ENCODE measurements at places on chromosomes 7 and 10.
A peak's percentile ranks its signal among the peaks of the same experiment; 100 is the strongest.

DNA sequence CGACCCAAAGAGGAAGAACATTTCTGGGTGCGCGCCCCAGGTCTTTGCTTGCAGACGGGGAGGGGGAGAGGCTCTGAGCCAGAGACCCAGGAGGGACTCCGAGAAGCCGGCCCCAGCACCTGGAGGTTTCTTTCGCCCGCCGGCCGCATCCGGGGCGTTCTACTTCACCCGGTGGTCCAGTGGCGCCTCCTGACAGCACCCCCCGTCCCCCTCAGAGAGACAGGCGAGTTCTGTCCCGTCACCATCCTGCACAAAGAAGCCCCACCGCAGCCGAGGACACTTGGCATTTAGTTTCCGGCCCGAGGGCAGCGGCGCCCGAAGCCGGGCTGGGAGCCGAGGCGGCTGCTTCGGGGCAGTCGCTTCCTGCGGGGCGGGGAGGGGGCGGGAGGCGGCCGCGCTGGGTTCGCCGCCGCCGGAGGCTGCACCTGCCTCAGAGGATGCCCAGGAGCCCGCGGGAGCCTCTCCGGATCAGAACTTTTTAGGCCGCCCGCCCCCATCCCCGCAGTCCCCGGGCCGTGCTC lies at the start of gene TMEM178B:
TMEM178B (plus strand) TSS at position 424 of the 521 bp plus-strand sequence.
- no peak for DNase-seq

DNA sequence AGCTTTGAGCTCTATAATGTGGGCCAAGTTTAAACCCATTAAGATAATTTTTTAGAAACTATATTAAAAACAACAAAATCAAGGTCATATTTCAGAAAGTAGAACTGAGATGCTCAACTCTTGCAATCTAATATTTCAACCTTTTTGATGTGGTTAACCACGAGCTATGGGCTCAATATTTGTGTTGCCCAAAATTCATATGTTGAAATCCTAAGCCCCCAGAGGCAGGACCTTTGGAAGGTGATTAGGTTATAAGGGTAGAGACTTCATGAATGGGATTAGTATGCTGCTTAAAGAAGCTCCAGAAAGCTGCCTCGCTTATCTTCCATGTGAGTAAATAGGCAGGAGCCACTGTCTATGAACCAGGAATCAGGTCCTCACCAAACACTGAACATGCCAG lies 284.4 kb downstream of the CRPPA start:
- no peak for DNase-seq

GRCh38 chr10:62057359-62057758 lies 155.9 kb downstream of the ARID5B start:
- no peak for DNase-seq

- no peak for DNase-seq
Measured at GRCh38 chr7:136294977-136295376, 317.8 kb upstream of the MTPN start.

GRCh38 chr7:44595934-44596635 lies 10.3 kb upstream of the OGDH start:
- DNase-seq = no peak

- no peak for DNase-seq
Measured at GRCh38 chr7:106124186-106124585, 12.1 kb upstream of the SYPL1 start.

DNA sequence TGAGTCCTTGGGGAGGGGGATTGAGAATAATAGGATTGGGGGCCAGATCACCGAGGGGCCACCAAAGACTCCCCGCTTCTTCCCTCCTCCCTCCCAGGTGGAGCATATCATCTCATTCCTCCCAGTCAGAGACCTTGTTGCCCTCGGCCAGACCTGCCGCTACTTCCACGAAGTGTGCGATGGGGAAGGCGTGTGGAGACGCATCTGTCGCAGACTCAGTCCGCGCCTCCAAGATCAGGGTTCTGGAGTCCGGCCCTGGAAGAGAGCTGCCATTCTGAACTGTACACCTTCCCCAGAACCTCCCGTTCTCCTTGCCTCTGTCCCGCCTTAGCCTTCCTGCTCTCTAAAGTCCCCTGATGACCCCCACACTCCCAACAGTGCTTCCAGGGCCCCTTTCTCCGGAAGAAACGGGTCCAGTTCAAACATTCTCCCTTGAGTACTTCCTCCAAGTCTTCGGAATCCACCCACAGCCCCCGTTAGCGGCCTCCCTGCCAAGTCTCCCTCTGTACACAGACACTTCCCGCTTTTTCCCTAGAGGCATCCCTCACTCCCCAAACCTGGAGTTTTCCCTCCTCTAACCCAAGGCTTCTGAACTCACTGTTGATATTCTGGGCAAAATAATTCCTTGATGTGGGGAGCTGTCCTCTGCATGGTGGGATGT lies 4.1 kb downstream of the FBXO24 start:
- DNase-seq = no peak

GRCh38 chr7:2524808-2525657 lies 5.5 kb downstream of the LFNG start:
- no peak for DNase-seq

- DNase-seq = peak; percentile 58
Measured at GRCh38 chr10:43202224-43202656, 64.0 kb downstream of the CSGALNACT2 start.

GRCh38 chr10:131519723-131520605 lies 208.4 kb upstream of the TCERG1L start:
- no peak for DNase-seq

DNA sequence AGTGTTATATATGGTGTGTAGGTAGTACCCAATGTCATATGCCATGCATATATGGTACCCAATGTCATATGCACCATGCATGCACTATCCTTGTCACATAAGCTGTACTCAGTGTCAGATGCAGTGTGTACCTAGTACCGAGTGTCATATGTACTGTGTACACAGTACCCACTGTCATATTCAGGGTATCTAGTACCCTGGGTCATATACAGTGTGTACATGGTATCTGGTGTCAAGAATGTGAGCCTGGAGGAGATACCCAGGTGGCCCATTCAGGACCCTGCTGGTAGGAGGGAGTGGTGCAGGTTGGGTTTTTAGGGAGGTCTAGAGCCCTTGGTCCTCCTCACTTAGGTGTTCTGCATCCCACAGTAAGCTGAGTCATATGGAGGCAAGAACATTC lies 1.8 kb downstream of the ZMYND11 start:
- peak; percentile 6 for DNase-seq

DNA sequence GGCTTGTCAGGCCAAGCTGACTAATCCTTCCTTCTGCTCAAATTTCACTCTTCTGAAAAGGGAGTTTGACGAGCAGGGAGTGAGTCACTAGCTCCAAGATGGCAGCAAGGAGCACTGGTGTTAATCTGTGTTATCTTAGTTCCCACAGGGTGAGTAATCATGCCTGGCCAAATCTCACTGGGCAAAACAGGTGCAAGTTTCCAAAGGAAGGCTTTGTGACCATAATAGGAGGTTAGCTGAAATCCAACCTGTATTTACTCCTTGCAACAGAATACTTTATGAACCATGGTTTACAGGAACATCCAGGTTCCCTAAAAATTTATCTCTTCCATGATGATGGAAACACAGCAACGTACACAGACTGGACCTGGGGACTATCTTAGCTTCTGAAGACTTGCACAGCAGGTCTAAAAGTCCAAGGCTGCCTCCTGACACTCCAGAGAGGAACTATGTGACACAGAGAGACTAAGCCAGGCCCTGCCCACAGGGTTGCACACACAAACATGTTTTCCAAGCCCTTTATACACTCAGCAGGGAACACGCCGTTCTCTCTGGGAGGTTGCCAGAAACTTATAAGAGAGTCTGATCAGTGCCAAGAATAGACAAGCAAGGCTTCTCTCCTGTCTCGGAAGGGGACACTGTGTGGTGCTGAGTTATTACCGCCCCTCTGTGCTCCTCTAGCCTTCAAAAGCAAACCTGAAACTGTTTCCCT lies 46.3 kb downstream of the PDK4 start:
- DNase-seq = no peak

DNA sequence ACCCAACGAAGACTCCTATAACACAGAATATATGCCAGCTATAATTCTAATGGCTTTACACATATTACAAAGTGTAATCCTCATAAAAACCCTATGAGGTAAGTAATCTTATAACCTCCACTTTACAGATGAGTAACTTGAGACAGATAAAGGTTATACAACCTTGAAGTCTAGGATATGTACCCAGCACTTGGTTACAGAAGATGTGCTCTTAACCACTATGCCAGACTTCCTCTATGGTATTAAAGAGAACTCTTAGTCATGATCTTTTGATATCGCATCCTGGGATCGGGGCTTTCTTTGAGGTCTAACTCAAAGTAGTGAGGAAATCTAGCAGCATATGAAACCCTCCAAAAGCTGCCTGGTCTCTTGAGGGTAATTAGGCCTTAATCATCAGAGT lies 319.2 kb upstream of the LRRN3 start:
- no peak for DNase-seq

- no peak for DNase-seq
Measured at GRCh38 chr7:26694141-26694540, 170.2 kb downstream of the SKAP2 start.

DNA sequence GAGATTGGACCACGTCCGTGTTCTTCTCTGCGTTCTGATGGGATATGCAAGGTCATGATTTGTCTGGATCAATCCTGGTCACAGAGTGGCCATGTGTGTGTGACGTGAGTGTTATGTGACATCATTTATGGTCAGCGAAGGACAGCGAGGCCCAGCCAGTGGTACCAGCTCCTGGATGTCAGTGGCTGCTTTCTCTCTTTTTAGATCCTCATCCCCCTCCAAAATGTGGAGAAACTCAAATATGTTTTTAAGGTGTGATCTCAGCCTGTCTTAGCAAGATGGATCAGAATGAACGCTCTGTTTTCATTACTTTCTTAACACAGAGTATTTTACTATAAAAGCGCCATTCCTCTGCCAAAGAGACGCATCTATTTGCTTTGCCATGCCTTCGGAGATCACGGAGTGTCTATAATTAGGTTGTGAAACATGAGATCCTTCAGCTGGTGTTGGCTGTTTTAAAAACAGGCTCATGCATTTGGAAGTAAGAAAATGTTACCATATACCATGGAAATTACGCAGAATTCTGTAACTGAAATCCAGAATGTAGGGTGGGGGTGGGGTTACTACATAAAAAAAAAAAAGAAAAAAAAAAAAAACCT lies 245.5 kb upstream of the TCERG1L start:
- DNase-seq = no peak

GRCh38 chr7:137302081-137302480 lies 41.5 kb downstream of the PTN start:
- DNase-seq = no peak

DNA sequence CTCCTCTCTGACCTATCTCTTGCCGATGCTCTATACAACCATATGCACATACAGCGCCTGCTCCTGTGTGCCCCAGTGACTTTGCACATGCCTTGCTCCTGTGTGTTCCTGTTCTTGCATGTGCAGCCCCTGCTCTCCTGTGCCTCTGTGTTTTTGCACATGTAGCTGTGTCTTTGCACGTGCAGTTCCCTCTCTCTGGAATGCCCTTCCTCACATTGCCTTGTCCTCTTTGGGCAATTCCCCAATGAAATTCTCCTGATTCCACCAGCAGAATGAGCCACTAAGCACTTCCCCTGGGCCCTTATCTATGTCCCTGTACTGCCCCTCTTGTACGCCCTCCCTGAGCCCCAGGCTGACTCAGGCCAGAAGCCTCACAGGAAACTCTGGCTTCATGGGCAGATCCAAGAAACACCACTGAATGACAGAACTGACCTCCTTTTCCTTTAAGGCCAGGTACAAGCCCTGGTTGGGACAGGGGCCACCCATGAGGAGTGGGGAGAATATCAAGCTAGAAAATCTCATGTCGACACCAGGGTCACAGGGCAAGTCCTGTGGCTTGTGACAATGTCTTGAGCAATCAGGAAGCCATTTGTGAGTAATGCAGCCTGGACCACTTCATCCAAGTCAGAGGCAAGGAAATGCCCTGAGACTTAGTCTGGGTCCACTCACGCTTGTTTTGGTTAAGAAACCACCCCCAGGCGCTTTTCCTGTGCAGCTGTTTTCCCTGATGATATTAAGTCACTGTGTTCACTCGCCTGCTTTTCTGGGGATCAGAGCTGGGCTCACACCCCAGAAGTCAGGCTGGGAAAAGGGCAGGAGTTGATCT lies 1.9 kb upstream of the ARHGAP22 start:
- DNase-seq = no peak

DNA sequence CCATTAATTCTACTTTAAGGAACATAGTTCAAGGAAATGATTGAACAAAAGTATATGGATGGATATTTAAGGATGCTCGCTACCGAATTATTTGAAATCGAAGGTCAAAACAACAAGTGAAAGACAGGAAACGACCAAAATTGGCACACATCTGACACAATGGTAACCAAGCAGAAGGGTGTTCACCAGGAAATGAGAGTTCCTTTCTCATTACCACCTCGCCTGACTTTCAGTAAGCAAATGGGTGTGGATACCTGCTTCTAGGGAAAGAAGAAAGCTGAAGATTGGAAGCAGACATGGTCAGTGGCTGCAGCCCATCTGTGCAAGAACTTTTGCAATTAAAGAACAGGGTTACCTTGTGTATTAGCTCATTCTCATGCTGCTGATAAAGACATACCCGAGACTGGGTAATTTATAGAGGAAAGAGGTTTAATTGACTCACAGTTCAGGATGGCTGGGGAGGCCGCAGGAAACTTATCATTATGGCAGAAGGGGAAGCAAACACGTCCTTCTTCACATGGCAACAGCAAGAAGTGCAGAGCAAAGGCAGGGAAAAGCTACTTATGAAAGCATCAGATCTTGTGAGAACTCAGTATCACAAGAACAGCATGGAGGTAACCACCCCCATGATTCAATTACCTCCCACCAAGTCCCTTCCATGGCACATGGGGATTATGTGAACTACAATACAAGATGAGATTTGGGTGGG lies 6.2 kb upstream of the TMEM273 start:
- no peak for DNase-seq

- no peak for DNase-seq
Measured at GRCh38 chr7:28921822-28922221, 36.3 kb downstream of the TRIL start.

DNA sequence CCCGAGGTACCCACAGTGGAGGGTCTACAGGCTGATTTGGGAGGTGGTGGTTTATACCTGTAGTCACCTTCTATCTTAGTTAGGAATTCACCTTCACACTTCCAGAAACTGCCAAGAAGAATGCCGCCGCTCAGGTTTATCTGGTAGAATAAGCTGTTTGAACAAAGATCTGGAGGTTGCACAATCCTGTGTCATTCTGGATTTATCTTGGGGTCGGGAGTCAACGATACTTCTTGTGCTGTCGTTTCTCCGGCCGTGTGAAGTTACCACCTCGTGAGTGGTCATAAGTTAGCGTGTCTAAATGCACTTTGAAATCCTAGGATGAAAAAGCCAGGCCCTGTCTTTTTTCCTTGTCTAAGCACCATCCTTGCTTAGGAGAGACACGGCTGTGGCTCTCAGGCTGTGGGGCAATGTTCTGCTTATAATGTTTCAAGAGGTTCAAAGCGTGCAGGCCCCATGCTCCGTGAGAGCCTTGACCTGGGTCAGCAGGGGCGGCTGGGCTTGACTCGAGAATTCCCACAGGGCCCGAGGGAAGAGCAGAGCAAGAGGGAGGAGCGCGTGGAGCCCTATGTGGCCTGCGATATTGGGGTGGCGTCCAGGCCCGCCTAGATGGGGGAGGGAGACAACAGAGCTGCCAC lies 35.5 kb downstream of the GRIFIN start:
- no peak for DNase-seq

- DNase-seq = no peak
Measured at GRCh38 chr10:60986791-60987190, 42.8 kb upstream of the RHOBTB1 start.
